ENCODE measurements at places on chromosomes 7 and 10. TPM values are rescaled to one million over a fixed set of nuclear protein-coding genes. Genes with fewer than 3 reads are reported as not detected.
A peak's percentile ranks its signal among the peaks of the same experiment; 100 is the strongest.

DNA sequence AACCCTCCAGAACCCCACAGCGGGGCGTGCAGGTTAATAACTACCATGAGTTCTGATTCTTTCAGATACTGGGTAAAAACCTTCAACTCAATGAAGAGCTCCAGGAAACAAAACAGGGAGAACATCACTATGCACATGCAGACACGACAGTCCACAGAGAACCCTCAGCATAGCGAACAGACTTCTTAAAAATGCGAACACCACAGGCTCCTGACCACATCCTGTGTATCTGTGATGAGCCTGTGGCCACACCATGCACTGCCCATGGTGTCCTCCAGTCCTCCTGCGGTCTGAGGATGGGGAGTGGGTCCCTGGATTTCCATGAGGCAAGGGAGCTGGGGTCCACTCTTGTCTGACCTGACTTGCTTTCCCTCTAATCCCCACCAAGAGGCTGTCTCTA is 107.2 kb downstream of the COBL start:
- H3K27ac ChIP-seq = no peak overlapping the region
- no peak for DNase-seq
- H3K36me3 ChIP-seq = no peaks in the 10 kb centered on the region
- H3K4me1 ChIP-seq = no peaks in the 10 kb centered on the region

GRCh38 chr7:96005271-96005670 is 232.9 kb downstream of the DYNC1I1 start:
- no peak for DNase-seq
- no peak overlapping the region for H3K4me3 ChIP-seq
- H3K27me3 ChIP-seq = no peaks in the 10 kb centered on the region
- H3K27ac ChIP-seq = no peak overlapping the region
- no peaks in the 10 kb centered on the region for H3K36me3 ChIP-seq

ARHGEF5 gene
- 9.3 TPM for total RNA-seq

DNA sequence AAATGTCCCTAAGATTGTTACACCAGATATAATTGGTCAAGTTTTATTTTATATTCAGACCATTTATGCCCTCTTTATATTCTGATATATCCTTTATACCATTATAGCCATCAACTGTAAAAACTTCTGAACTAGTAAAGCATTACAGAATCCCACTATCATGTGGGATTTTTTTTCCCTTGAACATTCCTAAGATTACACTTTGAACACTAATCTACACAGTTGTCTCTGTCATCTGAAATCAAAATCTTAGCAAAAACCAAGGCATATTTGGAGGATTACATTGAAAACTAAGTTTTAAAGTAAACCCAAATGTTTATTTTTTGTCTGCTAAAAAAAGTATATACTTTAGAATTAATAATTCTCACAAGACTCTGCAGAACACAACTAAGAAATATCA is 116.2 kb upstream of the GPR22 start:
- H3K4me3 ChIP-seq = no peak overlapping the region
- no peaks in the 10 kb centered on the region for H3K36me3 ChIP-seq
- no peaks in the 10 kb centered on the region for H3K4me1 ChIP-seq

TRUB1 gene
- total RNA-seq = 23.0 TPM

TIAL1 gene
- 161 TPM for total RNA-seq

DNA sequence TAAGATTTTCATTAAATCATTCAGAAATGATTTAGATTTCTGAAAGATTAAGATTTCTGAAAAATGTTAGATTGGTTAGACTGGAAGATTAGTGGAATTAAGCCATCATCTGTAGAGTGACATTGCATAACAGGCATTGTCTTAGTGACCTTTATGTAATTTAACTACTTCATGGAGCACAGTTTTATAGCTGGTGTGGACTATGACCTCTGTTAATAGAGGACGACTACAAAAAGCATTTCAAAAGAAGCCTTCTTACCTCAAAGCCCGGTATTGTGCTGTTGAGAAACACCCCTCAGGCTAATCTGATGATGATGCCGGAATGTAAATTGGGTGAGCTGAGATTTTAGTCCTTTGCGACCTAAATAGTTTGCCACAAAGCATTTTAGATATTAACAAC is 55.6 kb downstream of the GALNT11 start:
- H3K4me3 ChIP-seq = no peak overlapping the region
- no peaks in the 10 kb centered on the region for H3K4me1 ChIP-seq
- no peak overlapping the region for H3K27ac ChIP-seq
- no peak for DNase-seq

PAPOLB gene
- total RNA-seq = not detected

HTR5A gene
- total RNA-seq = not detected

DNA sequence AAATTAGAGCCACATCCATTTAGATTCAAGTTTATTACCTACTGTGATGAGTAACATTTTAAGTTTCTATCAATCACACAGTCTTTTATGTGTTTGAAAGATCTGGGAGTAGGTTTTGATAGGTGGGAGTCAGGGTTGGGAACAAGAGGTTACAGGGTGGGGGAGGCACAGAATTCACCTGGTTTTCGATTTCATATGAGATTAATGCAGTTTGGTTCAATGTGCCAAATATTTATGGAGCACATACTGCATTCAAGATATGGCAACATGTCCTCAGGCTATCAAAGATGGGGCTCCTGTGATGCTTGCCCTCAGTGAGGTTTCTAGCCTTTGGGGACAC is 564.1 kb downstream of the SUGCT start:
- no peak overlapping the region for H3K27ac ChIP-seq
- H3K4me3 ChIP-seq = no peak overlapping the region
- DNase-seq = no peak

DNA sequence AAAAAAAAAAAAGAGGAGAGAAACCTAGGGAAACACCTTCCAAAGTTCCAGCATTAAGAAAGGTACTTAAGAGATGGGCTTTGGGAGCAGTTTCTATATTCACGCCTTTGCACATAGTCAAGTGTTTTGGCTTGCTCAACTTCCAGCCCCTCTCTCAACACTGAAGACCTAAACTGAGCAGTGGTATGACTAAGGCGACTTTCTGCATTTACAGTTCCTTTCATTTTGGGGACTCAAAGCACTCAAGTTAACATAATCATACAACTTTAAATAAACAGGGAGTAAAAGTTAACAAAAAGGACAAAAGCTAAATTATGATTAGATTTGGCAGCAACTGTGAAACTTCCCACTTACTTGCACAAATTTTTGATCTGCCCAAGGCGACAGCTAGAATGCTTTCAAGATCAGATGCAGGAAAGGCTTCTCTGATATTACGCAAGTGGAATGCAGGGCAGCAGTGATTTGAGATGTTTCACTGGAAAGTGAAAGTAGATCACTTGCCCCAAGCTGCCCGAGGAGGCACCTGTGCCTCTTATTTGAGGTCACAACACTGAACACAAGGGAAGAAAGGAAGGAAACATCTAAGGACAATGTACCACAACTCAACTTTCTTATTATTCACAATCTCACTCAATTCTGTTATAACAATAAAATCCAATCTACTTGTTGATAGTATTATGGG is 199.5 kb downstream of the SKAP2 start:
- DNase-seq = no peak
- no peaks in the 10 kb centered on the region for H3K4me1 ChIP-seq
- H3K4me3 ChIP-seq = no peak overlapping the region
- no peak overlapping the region for H3K27ac ChIP-seq
- no peaks in the 10 kb centered on the region for H3K36me3 ChIP-seq

DNA sequence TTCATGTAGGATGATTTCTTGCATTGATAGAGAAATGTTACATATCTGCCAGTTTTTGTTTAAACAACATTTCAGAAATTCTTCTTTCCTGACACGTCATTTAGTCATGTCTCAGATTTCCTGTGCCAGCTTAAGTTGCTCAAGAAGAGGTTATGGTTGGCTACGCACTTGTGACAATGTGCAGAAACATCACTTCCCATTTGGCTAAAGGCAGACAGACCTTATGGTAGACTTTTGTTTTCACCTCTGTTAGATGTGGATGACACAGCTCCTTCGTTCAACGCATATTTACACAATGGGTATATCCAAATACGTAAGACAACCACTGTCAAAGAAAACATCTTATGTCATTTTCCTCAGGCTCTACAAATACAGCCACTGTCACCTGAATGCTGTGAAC is 125.8 kb downstream of the DOCK4 start:
- H3K27ac ChIP-seq = peak overlapping the region; percentile 61
- H3K27me3 ChIP-seq = no peaks in the 10 kb centered on the region
- H3K36me3 ChIP-seq = no peaks in the 10 kb centered on the region
- peak overlapping the region; percentile 35 for H3K4me3 ChIP-seq
- H3K4me1 ChIP-seq = peaks cover 13% of the 10 kb centered on the region
- DNase-seq = peak; percentile 85

DNA sequence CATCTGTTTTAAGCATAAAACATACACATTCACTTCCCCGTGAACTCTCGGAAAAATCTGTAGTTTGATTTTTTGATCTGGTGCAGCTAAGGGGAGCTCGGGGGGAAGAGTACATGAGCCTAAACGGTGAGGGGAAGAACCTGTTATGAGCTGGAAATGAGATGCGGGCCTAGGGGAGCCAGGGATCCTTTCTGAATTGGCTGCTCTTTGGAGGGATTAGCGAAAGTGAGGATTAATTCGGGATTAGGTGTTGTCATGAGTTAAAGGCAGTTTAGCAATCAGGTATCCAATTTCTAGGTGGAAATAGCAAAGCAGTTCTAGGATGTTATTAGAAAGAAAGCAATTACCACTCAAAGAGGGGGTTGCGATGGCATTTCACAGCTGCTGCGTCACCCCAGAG is 51.1 kb upstream of the ADARB2 start:
- H3K4me1 ChIP-seq = no peaks in the 10 kb centered on the region
- DNase-seq = no peak
- H3K36me3 ChIP-seq = no peaks in the 10 kb centered on the region
- no peak overlapping the region for H3K27ac ChIP-seq
- no peaks in the 10 kb centered on the region for H3K27me3 ChIP-seq

DNA sequence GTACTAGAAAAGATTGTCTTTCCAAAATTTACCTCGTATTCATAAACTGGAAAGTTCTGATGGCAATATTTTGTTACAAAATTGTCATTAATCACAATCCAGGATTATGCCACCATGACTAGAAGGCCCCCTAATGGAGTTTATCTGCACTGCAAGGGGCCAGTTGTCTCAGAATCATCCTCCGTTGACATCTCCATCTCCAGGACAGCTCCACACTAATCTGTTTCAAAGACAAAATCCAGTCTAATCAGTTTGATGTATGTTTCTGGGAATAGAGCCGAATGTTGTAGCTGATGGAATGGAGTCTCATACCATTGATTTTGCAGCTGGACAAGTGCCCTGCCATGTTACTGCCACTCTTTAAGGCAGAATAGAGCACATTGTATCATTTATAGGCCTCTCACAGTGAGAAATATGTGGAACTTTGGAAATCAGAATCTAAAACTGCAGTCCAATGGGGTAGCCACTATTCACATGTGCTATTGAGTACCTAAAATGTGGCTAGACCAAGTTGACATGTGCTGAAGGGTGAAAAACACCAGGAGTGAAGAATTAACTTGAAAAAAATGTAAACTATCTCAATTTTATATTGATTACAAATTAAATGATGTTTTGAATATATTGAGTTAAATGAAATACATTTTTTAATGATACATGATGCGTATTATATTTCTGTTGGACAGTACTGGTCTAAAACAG is 38.3 kb upstream of the TOMM7 start:
- H3K4me3 ChIP-seq = no peak overlapping the region
- H3K27me3 ChIP-seq = no peaks in the 10 kb centered on the region
- H3K27ac ChIP-seq = peak overlapping the region; percentile 89
- DNase-seq = no peak

EGR2 gene
- 12.1 TPM for total RNA-seq

- no peaks in the 10 kb centered on the region for H3K27me3 ChIP-seq
- DNase-seq = peak; percentile 48
- H3K36me3 ChIP-seq = peaks cover 5% of the 10 kb centered on the region
- peak overlapping the region; percentile 30 for H3K4me3 ChIP-seq
- H3K4me1 ChIP-seq = peaks cover 30% of the 10 kb centered on the region
Measured at GRCh38 chr7:4745971-4746919, 29.2 kb upstream of the AP5Z1 start.

ARMC10 gene
- 27.5 TPM for total RNA-seq

DNA sequence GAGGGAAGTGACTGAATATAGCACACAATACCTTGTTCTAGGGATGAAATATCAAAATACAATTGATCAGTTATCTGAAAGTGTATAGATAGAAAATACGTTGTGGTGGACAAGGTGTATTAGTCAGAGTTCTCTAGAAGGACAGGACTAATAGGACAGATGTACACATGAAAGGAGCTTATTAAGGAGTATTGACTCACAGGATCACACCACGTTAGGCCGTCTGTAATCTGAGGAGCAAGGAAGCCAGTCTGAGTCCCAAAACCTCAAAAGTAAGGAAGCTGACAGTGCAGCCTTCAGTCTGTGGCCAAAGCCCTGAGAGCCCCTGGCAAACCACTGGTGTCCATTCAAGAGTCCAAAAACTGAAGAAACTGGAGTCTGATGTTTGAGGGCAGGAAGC is 406.1 kb downstream of the MDFIC start:
- H3K4me3 ChIP-seq = no peak overlapping the region
- H3K36me3 ChIP-seq = no peaks in the 10 kb centered on the region
- no peaks in the 10 kb centered on the region for H3K4me1 ChIP-seq
- no peaks in the 10 kb centered on the region for H3K27me3 ChIP-seq
- H3K27ac ChIP-seq = no peak overlapping the region

DNA sequence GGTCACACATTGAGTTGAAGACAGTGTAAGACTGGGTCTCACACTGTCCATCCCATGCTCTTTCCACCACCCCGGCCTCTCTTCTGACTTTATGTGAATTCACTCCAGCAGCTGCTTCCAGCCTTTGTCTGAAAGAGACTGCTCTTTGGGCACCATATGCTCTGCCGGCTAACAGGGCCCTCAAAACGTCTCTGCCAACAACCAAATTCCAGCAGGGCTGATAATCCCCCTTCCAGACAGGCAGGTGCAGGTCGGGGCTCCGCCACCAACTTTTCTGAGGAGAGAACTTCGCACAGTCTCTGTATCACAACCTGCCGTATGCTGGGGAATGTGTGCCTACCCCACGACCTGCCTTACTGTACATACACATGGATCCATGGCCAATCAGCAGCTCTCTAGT is 64.3 kb downstream of the PLXNA4 start:
- H3K4me1 ChIP-seq = peaks cover 2% of the 10 kb centered on the region
- DNase-seq = no peak
- no peaks in the 10 kb centered on the region for H3K27me3 ChIP-seq
- no peak overlapping the region for H3K4me3 ChIP-seq
- no peaks in the 10 kb centered on the region for H3K36me3 ChIP-seq

- DNase-seq = no peak
- H3K27me3 ChIP-seq = no peaks in the 10 kb centered on the region
- H3K4me1 ChIP-seq = peaks cover 8% of the 10 kb centered on the region
- no peak overlapping the region for H3K4me3 ChIP-seq
- H3K27ac ChIP-seq = no peak overlapping the region
- H3K36me3 ChIP-seq = no peaks in the 10 kb centered on the region
Measured at GRCh38 chr7:150408393-150409299, 29.5 kb downstream of the ZNF775 start.

OPN4 gene
- total RNA-seq = not detected

AGFG2 gene
- 6.2 TPM for total RNA-seq
